Activated CD4-positive, alpha-beta T cell treated with anti-CD3 and anti-CD28 coated beads for 36 hours (primary cell): ENCODE measurements at places on chromosomes 2 and 18. TPM values are rescaled to one million over a fixed set of nuclear protein-coding genes. Genes with fewer than 3 reads are reported as not detected.

DNA sequence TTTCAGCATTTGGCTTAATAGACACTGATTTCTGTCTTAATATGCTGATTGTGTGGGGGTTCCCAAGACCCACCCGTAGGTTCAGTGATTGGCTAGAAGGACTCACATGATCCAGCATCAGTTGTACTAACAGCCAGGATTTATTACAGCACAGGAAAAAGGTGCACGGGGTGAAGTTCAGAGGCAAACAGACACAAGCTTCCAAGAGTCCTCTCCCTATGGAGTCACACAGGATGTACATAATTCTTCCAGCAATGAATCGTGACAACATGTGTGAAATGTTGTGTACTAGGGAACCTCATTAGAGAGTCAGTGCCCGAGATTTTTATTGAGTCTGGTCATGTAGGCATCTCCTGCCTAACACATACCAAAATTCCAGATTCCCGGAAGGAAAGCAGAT is 52.8 kb downstream of the GALNT1 start:
- H3K27ac ChIP-seq, result no peak overlapping the region
- no peaks in the 10 kb centered on the region for H3K4me1 ChIP-seq
- DNase-seq, result no peak
- H3K27me3 ChIP-seq, result no peaks in the 10 kb centered on the region

The VIL1 gene
- not detected for total RNA-seq

The KCNG2 gene
- total RNA-seq, result not detected

The TPO gene
- not detected for total RNA-seq

The HOXD13 gene
- not detected for total RNA-seq

The MYO5B gene
- 0.23 TPM for total RNA-seq

DNA sequence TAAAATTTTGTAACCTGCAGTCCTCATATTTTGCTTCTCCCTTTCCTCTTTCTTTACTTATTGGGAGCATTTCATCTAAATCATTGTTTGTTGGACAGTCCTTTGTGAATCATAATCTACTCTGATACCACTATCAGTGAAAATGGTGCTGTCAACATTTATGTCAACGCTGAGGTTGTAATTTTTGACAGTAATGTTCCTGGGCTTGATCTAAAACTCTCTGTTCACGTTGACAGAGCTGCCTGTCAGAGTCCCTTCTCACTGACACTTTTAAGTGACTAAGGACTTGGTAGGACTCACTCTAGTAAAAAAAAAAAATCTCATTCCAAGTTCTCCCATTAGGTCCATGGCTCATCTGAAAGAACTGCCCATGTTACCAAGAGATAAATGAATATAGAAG is 1640.8 kb upstream of the PIK3C3 start:
- no peak for DNase-seq
- no peaks in the 10 kb centered on the region for H3K36me3 ChIP-seq
- no peak overlapping the region for H3K27ac ChIP-seq
- H3K4me3 ChIP-seq, result no peak overlapping the region
- H3K4me1 ChIP-seq, result no peaks in the 10 kb centered on the region
